Stimulated activated CD8-positive, alpha-beta memory T cell treated with anti-CD3 and anti-CD28 coated beads, Interleukin-2, amount 100 ng/mL, for 1 hour (primary cell): ENCODE measurements at places on chromosomes 2 and 18.

- DNase-seq, result no peak
Observed at GRCh38 chr18:78642296-78642951, 337.2 kb upstream of the SALL3 start.

GRCh38 chr2:221999166-221999565 is 299.6 kb downstream of the PAX3 start:
- DNase-seq, result no peak

- no peak for DNase-seq
Observed at GRCh38 chr2:15704086-15704787, 112.6 kb downstream of the DDX1 start.

GRCh38 chr2:137231628-137232027 is 466.3 kb downstream of the THSD7B start:
- no peak for DNase-seq

DNA sequence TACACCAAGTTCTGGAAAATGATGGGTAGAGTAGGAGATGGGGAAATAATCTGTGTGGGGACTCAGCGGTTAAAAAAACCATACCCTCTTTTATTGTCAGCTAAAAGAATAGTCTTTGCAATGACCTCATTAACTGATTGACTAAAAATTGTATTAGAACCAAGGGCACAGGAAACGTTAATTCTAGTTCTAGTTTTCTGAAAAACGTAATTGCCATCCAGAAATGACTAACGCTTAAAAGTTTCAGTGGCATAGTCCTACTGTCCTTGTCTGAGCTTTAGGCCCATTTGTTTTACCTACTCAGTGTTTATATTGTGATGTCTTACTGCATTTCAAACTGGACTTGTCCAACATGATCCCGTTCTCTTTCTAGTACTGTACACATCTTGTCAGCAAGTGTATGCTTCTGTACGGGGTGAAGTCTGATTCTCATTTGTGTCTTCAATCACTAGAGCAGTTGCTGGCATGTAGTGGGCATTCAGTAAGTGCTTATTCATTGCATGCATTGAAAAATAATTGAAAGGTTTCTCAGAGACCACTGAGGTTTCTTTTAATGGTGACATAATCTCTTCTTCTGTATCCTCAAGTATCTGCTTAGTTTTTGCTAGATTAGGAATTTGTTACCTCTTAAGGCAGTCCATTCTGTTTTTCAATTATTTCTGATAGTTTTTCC is 81.5 kb downstream of the ZNF407 start:
- no peak for DNase-seq
